Astrocyte (in vitro differentiated cells and primary cell): ENCODE measurements at places on chromosomes 5 and 9.

- H3K4me3 ChIP-seq, result no peak overlapping the region
- H3K36me3 ChIP-seq, result no peaks in the 10 kb centered on the region
- no peaks in the 10 kb centered on the region for H3K4me1 ChIP-seq
- no peak for DNase-seq
- H3K27me3 ChIP-seq, result no peaks in the 10 kb centered on the region
Observed at GRCh38 chr9:75610246-75610645, 280.2 kb upstream of the PCSK5 start.

- H3K36me3 ChIP-seq, result no peaks in the 10 kb centered on the region
- H3K27me3 ChIP-seq, result no peaks in the 10 kb centered on the region
- no peak overlapping the region for H3K4me3 ChIP-seq
- no peak for DNase-seq
- no peak overlapping the region for H3K27ac ChIP-seq
Observed at GRCh38 chr5:169412831-169413230, 111.9 kb upstream of the SLIT3 start.

GRCh38 chr5:2800035-2800434 is 48.6 kb upstream of the IRX2 start:
- no peaks in the 10 kb centered on the region for H3K27me3 ChIP-seq
- H3K4me1 ChIP-seq, result no peaks in the 10 kb centered on the region
- no peak overlapping the region for H3K27ac ChIP-seq
- no peak overlapping the region for H3K4me3 ChIP-seq
- no peaks in the 10 kb centered on the region for H3K36me3 ChIP-seq

DNA sequence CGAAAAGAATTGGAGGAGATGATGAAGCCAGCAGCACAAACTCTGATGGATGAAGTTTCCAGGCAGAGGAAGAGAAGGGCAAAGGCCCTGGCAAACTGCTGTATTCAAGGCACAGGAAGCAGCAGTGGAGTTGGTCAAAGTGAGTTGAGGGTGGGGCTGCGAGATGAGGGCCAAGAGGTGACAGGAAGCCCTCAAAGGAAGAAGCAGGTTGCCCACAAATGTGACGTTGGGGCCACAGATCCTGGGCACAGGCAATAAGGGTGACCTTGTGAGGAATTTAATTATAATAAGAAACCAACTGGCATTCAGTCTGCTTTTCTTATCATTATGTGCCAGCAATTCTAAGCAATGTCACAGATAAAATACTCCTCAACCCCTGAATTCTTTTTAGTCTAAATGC is 261.8 kb downstream of the CTNND2 start:
- H3K27ac ChIP-seq, result no peak overlapping the region
- peaks cover 2% of the 10 kb centered on the region for H3K27me3 ChIP-seq
- DNase-seq, result no peak
- no peaks in the 10 kb centered on the region for H3K4me1 ChIP-seq
- no peaks in the 10 kb centered on the region for H3K36me3 ChIP-seq

GRCh38 chr5:40689438-40689837 is 9.7 kb downstream of the PTGER4 start:
- H3K27me3 ChIP-seq, result no peaks in the 10 kb centered on the region
- peak; percentile 94 for DNase-seq
- no peak overlapping the region for H3K4me3 ChIP-seq
- no peaks in the 10 kb centered on the region for H3K36me3 ChIP-seq
- H3K27ac ChIP-seq, result peak overlapping the region; percentile 35

DNA sequence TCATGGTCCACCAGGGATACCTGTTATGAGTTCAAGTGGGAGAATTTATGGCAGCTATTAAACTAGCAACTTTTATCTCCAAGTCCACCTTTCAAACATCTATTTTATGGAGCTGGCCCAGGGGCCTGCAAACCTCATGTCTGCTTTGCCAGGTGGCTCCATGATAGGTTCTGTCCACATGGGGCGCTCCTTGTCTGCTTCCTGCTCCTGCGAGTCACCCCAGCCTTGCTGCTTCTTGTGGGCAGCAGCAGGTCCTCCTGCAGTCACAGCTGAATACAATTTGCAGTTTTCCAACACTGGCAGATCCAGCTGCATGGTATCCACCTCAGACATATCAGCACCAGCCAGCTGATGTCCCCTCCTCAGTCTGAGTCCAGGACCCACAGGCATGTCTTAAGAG is 39.6 kb upstream of the FRRS1L start:
- no peak for DNase-seq
- H3K27ac ChIP-seq, result no peak overlapping the region
- H3K36me3 ChIP-seq, result no peaks in the 10 kb centered on the region
- no peaks in the 10 kb centered on the region for H3K4me1 ChIP-seq

DNA sequence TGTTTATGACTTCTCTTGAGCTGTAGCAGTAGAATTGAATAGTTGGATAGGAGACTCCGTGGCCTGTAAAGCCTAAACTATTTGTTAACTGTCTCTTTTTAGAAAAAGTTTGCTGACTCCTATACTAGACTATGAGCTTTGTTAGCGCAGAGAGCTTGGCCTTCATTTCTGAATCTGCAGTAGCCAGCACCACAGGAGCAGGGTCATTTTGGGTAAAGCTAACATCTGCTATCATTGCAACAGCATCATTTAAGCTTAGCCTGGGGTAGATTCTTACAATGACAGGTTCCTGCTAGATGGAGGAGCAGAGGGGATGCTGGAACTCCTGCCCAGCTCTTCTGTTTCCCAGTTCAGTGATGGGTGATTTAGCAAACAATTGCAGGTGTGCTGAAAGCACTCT is 133.7 kb upstream of the ASTN2 start:
- no peak overlapping the region for H3K27ac ChIP-seq
- DNase-seq, result no peak
- H3K4me1 ChIP-seq, result no peaks in the 10 kb centered on the region
- H3K4me3 ChIP-seq, result no peak overlapping the region
- H3K27me3 ChIP-seq, result no peaks in the 10 kb centered on the region

GRCh38 chr5:180216646-180217171 is 7.7 kb upstream of the RASGEF1C start:
- no peak overlapping the region for H3K4me3 ChIP-seq
- no peaks in the 10 kb centered on the region for H3K4me1 ChIP-seq
- no peaks in the 10 kb centered on the region for H3K36me3 ChIP-seq
- no peak for DNase-seq
- no peak overlapping the region for H3K27ac ChIP-seq

DNA sequence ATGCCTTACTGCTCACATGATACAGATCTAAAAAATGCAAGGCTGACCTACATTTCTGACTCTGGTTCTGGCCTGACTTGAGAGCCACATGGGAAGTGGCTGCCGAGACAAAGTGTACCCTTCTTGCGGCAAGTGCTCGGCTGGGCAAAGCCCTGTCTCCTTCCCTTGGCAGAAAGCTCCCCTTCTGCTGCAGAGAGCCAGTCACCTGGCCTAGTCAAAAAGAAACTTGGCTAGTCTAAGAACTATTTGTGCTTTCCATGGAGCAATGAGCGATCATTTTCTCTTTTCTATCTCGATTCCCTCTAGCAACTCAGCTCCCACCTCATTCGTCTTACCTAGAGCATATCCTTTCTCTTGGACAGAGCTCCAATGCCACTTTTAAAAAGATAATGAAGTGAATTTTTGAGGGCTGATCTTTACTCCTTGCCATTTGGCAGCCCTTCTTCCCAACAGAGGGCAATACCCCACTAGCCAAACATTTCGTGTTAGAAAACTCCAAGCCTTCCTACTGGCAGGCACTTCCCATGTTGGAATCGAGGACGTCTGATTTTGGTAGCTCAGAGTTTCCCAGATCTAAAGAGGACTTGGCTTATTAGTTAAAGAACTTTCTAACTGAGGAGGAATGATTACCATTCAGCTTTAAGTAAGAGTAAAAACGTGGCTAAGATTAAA is 108.1 kb upstream of the PRRC1 start:
- no peak overlapping the region for H3K27ac ChIP-seq
- H3K36me3 ChIP-seq, result no peaks in the 10 kb centered on the region
- no peaks in the 10 kb centered on the region for H3K27me3 ChIP-seq
- H3K4me3 ChIP-seq, result no peak overlapping the region

DNA sequence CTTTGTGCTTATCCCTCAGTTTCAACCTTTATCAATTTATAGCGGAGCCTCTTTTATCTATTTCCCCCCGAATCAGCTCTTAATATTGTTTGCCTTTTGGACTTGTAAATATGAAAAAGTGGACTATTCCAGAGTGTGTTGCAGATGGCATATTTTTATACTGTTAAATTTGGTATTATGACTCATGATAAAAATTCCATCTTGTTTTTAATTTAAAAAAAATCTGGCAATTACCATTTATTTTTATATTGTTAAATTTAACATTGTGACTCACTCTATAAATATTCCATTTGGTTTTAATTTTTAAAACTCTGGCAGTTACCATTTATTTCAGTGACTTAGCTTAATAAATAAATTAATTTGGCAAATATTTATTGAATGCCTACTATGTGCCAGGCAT is 37.5 kb downstream of the RBM27 start:
- H3K4me1 ChIP-seq, result no peaks in the 10 kb centered on the region
- H3K27ac ChIP-seq, result no peak overlapping the region
- no peaks in the 10 kb centered on the region for H3K27me3 ChIP-seq

GRCh38 chr5:171152382-171152781 is 156.7 kb upstream of the TLX3 start:
- DNase-seq, result peak; percentile 10
- no peaks in the 10 kb centered on the region for H3K27me3 ChIP-seq
- H3K4me1 ChIP-seq, result peaks cover 9% of the 10 kb centered on the region
- H3K4me3 ChIP-seq, result no peak overlapping the region

GRCh38 chr9:92003308-92004044 is 53.4 kb upstream of the ROR2 start:
- no peak overlapping the region for H3K27ac ChIP-seq
- H3K27me3 ChIP-seq, result peaks cover 3% of the 10 kb centered on the region
- H3K36me3 ChIP-seq, result no peaks in the 10 kb centered on the region
- H3K4me3 ChIP-seq, result no peak overlapping the region
- no peaks in the 10 kb centered on the region for H3K4me1 ChIP-seq

DNA sequence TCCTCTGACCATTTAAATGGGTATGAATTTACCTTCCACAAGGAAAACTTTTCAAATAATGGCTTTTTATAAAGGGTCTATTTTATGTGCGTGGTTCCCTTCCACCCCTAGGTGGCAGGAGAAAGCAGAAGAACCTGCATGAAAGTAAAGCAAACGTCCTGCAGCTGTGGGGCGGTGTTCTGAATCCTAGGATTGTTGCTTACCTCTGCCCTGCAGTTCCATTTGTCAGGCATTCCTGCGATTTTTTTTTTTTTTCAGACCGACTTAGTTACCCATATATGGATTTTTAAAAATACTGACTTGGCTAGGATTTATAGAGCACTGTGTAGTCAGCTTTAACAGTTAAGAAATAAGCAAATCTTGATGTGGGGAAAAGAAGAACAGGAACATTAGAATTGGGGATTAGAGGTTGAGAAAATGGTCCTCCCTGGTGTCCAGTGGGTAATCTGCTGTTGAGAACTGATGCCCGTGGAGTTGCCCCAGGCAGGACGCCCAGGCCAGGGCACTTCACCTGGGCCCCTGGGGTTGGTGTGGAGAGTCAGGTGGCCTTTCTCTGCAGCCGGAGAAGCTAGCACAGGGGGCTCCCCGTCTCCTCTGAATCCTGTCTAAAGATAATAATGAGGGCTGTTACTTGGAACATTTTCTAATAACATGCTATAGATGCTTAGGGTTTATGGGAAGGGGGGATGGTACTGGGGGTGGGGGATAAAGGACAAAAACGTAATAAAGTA is 30.4 kb upstream of the LTC4S start:
- peak overlapping the region; percentile 30 for H3K27ac ChIP-seq
- H3K4me1 ChIP-seq, result peaks cover 56% of the 10 kb centered on the region
- no peak overlapping the region for H3K4me3 ChIP-seq

GRCh38 chr5:35129921-35130485 is 82.3 kb upstream of the AGXT2 start:
- DNase-seq, result peak; percentile 89
- H3K4me1 ChIP-seq, result peaks cover 18% of the 10 kb centered on the region
- H3K27ac ChIP-seq, result no peak overlapping the region
- no peaks in the 10 kb centered on the region for H3K27me3 ChIP-seq

- no peak overlapping the region for H3K27ac ChIP-seq
- H3K4me1 ChIP-seq, result no peaks in the 10 kb centered on the region
- no peak for DNase-seq
Observed at GRCh38 chr5:80168388-80169028, 87.3 kb downstream of the SERINC5 start.

GRCh38 chr5:59021837-59022514 is 439.1 kb downstream of the RAB3C start:
- H3K27me3 ChIP-seq, result no peaks in the 10 kb centered on the region
- H3K36me3 ChIP-seq, result no peaks in the 10 kb centered on the region
- no peak overlapping the region for H3K27ac ChIP-seq

DNA sequence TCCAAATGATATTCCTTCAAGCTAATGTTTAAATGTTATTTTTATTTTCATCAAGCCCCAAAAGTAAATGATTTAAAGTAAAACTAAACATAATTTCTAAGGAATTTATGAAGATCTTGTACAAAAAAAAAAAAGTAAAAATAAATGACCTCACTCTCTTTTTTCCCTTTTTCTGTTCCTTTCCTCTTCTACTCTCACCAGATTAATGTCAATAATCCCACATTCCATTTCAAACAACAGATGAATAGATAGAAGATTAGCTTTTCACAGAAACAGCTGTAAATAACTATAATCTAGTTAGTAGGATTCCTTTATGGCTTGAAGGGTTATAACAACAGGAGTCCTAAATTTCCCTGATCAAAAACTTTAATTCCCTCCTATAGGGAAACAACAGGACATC is 88.1 kb downstream of the EFNA5 start:
- H3K27me3 ChIP-seq, result no peaks in the 10 kb centered on the region
- no peak for DNase-seq
- no peak overlapping the region for H3K27ac ChIP-seq
- no peaks in the 10 kb centered on the region for H3K36me3 ChIP-seq
- no peak overlapping the region for H3K4me3 ChIP-seq
- no peaks in the 10 kb centered on the region for H3K4me1 ChIP-seq

GRCh38 chr9:5909976-5910375 is 19.3 kb downstream of the MLANA start:
- DNase-seq, result peak; percentile 44
- H3K27me3 ChIP-seq, result no peaks in the 10 kb centered on the region

DNA sequence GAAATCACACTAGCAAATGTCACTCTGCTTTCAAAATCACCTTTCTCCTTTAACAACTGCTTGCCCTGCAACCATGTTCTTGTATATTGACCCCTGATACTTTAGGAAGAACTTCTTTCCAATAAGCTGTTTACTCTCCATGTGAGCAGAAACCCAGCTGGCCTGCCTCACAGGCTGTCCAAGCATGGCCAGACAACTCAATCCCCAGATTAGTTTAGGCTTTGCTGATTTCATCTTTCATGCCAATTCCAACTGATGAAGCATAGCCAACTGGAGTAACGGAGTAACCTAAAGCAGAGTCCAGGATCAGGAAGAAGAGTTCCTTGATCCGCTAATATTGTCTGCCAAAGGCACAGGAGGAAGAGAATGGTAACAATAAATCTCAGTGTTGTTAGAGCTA is 56.7 kb upstream of the HTR1A start:
- no peak for DNase-seq
- H3K27me3 ChIP-seq, result no peaks in the 10 kb centered on the region
- H3K4me1 ChIP-seq, result no peaks in the 10 kb centered on the region
- no peak overlapping the region for H3K4me3 ChIP-seq
- no peaks in the 10 kb centered on the region for H3K36me3 ChIP-seq
